HS-5 (cell line): ENCODE measurements at places on chromosomes 16 and 17.

- peak; percentile 40 for DNase-seq
Measured at GRCh38 chr17:36849871-36850348, 87.4 kb upstream of the LHX1 start.

DNA sequence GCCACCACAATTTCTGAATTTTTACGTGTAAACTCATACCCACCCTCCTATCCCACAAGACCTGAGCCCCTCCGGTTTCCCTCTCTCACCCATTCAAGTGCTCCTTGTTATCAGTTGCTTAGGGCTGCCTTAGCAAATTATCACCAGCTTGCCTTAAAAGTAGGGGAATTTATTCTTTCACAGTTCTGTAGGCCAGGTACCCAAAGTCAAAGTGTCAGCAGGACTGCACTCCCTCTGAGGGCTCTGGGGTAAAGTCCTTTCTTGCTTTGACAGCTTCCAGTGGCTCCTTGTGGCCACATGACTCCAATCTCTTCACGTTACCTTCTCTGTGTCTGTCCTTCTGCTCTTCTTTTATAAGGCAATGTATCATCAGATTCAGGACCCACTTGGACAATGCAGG is 7.9 kb upstream of the TMEM220 start:
- no peak for DNase-seq

DNA sequence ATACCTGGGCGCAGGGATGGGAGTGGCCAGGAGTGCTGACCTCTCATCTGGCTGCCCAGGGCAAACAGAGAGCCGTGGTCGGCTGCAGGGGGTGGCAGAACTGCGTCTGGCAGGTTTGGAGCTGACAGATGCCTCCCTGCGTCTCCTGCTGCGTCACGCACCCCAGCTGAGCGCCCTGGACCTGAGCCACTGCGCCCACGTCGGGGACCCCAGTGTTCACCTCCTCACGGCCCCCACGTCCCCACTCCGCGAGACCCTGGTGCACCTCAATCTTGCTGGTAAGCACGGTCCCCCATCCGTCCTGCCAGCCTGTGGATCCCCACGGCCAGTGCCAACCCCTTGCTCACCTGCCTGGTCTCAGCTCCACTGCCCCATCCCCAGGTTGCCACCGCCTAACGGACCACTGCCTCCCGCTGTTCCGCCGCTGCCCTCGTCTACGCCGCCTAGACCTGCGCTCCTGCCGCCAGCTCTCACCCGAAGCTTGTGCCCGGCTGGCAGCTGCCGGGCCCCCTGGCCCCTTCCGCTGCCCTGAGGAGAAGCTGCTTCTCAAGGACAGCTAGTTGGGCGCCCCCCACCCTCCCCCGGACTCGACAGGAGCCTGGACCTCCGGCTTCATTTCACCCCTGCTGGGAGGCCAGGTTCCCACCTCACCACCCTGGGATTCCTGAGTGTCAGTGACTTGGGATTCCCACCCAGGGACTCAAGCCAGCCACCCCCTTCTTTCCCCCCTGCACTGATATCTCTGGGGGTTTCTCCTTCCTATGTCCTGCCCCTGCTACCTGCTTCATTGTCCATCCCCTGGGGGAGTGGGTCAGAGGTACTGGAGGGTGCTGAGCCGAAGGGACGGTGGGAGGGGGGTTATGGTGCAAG is 2.0 kb upstream of the ORAI3 start:
- no peak for DNase-seq

DNA sequence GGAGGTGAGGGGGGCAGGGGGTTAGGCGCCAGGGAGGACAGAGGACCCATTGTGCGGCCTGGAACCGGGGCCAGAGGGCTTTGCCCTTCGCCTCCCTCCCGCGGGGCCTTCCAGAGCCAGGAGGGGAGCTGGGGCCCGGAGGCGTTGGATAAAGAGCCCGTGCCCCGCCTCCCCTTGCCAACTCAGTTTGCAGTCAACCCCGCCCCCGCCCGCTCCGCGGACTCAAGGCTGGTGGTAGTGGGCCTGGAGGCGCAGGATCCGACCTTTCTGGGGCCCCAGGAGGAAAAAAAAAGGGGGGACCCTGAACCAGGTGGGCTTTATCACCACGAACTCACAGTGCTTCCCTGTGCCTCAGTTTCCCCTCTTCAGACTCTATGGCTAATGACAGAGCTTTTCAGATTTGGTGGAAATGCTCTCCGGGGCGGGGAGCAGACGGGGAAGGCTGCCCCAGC is 2.0 kb upstream of the SPHK1 start:
- DNase-seq, result no peak

GRCh38 chr17:26963163-26963503 is 330.8 kb upstream of the WSB1 start:
- no peak for DNase-seq

- DNase-seq, result no peak
Measured at GRCh38 chr16:58024486-58025350, 836 bp upstream of the MMP15 start.

- DNase-seq, result no peak
Measured at GRCh38 chr17:12391468-12391867, 274.2 kb upstream of the MYOCD start.

DNA sequence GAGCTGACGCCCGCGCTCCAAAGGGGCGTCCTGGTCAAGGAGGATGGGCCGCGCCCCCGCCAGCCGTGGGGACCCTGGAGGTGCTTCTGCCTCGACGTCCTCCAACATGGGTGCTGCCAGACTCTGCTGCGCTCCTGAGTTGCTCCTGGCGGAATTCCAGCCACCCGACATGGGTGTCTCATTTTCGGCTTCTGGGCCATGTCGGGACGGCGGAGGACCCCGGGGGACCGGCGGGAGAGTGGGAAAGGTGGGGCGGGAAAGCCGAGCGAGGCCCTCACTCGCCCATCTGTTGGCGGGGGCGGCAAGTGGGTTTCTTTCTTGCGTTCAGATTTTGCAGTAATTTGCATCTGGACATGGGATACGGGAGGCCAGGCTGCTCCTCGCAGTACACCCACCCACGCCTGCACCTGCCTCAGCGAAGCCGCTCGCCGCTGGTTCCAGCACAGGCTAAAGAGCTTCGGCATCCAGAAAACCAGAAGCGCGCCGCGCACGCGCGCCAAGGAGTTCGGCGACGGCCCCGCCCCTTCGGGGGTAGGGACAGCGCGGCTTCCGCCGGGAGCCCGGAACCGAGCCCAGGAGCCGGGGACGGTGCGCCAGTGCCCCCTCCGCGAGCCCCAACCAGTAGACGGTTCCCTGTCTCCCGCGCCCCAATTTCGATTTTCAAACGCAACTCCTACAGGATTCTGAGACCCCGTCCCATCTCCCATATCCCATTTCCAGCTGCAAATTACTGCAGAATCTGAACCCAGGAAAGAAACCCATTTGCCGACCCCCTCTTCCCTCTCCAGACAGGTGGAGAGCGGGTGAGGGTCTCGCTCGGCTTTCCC is at the start of gene ARMC7:
ARMC7 (plus strand) TSS at position 563 of the 827 bp plus-strand sequence. CDS start 320 bp downstream, outside the sequence.
- peak; percentile 36 for DNase-seq

DNA sequence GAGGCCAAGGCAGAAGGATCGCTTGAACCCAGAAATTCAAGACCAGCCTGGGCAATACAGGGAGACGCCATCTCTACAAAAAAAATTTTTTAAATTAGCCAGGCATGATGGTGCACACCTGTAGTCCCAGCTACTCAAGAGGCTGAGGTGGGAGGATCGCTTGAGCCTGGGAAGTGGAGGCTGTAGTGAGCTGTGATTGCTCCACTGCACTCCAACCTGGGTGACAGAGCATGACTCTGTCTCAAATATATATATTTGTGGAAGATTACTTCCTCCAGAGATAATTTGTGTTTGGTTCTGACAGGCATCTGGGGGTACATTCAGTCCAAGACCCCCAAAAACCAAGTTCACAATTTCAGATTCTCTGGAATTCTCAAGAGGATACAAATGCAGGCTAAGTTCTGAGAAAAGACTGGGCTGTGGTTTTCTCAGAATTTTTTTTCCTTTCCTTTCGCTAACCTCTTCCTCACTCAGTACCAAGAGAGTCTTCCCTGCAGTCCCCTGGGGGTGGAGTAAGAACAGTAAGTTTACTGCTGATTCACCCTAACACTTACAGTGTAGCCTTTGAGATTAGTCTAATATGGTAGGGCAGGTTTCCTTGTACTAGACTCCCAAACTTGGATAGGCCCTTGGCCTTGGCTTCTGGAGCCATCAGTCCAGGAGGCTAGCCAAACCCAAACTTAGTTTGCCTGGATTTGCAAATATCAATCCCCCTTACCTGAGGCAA is 15.1 kb downstream of the GSDMB start:
- no peak for DNase-seq

GRCh38 chr16:51500306-51500705 is 349.2 kb upstream of the SALL1 start:
- no peak for DNase-seq

- DNase-seq, result no peak
Measured at GRCh38 chr16:85696781-85697180, 8.0 kb upstream of the GINS2 start.

GRCh38 chr17:67266496-67266895 is 21.5 kb upstream of the HELZ start:
- no peak for DNase-seq

DNA sequence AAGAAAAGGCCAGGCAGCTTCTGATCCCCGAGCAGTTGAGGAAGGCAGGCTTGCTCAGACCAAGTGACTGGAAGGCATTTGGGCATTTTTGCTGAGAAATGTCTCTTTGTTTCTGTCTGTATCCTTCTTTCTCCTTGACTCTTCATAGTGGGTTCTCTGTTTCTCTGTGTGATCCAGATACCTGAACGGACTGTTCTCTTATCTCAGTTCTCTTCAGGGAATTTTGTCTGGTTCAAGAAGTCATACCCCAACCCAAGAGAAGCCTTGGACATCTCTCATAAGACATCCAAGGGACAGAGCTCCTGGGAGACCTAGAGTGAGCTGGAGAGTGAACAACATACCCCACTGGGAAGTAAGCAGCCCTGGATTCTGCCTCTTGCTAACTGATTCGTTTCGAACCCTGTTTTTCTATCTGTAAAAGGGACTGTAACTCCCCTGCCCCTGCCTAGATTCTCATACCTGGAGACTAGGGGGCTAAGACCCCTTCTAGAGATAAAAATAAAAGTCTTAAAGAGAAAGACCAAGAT is 541 bp downstream of the CCL3 start:
- no peak for DNase-seq

DNA sequence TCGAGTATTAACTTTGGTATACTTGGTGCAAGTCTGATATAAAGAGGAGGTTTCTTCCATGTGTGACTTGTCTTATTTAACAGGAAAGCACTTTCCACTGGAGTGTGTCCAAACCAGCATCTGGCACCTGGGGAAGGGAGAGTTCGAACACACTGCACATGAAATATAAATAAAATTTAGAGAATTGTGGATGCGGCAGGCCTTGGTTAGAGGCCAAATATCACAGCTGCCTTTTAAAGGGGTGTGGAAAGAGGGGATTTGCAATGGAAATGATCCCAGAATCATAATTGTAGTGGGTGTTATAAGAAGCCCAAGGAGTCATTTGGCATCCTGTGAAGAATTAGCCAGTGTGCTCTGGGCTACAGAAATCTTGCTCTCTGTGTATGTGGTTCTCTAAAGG is 4.3 kb upstream of the NXN start:
- no peak for DNase-seq

- DNase-seq, result no peak
Measured at GRCh38 chr17:50631195-50631907, 3.3 kb upstream of the ABCC3 start.

- no peak for DNase-seq
Measured at GRCh38 chr17:62966426-62967204, 580 bp downstream of the TANC2 start.

DNA sequence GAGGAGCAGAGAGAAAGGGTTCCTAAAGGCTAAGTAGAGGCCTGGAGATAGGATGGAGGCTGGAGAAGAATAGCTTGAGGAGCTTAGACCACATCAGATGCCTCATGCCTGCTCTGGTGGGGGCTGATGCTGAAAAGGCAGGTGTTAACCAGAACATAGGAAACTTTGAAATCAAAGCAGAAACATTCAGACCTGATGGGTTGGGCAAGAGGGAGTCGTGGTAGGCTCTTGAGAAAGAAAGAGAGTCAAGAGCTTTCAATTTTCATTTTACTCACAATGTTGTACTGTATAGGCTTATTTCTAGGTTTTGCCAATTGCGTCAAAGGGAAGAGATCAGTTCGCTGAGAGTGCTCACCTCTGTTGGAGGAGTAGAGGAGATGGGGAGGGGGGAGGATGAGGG is 406.6 kb upstream of the SALL1 start:
- DNase-seq, result no peak

GRCh38 chr17:81520021-81520901 is 7.7 kb upstream of the ACTG1 start:
- DNase-seq, result no peak

GRCh38 chr16:29014561-29015069 is 29.8 kb downstream of the LAT start:
- DNase-seq, result no peak

DNA sequence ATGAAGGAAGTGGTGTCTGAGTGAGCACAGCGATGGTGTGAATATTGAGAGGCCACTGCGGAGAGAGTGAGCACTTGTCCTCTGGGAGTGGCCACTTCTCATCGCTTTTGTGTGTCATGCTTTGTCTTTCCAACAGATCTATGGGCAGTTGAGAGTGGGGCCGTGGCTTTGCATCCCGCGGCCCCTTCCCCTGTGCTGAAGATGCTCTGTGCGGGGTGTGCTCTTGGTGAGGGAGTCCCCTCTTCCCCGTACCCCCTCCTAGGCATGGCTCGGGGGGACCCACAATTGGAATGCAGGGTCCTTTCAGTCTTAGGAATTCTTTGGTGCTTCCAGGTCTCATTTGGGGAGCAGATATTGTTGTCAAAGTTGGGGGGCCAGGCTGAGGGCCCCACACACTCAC is 197.3 kb upstream of the WSCD1 start:
- no peak for DNase-seq

DNA sequence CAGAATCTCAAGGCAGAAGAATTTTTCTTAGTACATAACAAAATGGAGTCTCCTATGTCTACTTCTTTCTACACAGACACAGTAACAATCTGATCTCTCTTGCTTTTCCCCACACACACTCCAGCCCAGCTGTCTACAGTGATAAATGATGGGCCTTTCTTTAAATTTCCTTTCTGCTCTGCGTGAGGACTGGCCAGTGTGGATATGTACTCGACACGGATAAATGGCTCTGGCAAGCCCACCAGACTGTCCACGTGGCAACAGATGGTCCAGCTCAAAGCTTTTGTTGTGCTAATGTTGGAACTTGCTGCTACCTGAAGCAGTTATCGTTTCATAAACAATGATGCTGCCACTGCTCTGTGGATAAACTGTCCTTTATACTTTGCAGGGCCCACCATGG is 410.7 kb downstream of the TMEM114 start:
- DNase-seq, result no peak
